ENCODE measurements at places on chromosomes 1 and 21. TPM values are rescaled to one million over a fixed set of nuclear protein-coding genes. Genes with fewer than 3 reads are reported as not detected.
A peak's percentile ranks its signal among the peaks of the same experiment; 100 is the strongest.

DNA sequence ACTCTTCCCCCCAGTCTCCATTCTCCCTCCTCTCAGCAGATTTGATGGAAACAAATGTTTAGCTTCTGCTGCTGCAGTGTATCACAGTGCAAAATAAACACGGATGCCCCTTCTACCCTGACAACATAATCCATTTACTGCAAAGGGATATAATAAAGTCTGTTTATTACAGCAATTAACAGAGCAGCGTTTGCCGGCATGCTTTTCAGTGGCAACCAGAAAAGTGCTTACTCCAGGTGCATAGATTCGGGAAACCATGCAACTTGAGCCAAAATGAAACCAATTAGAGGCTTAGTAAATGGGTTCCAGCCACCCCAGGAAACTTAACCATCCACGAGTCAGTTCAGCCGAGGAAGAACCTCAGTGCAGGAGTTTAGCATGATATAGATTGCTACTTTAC is 12.9 kb upstream of the LEMD1 start:
- DNase-seq, result no peak

- no peak for DNase-seq
Measured at GRCh38 chr1:35316264-35316663, 47.8 kb downstream of the ZMYM4 start.

GRCh38 chr1:151002611-151003010 is 4.1 kb downstream of the MINDY1 start:
- no peak for DNase-seq

DNA sequence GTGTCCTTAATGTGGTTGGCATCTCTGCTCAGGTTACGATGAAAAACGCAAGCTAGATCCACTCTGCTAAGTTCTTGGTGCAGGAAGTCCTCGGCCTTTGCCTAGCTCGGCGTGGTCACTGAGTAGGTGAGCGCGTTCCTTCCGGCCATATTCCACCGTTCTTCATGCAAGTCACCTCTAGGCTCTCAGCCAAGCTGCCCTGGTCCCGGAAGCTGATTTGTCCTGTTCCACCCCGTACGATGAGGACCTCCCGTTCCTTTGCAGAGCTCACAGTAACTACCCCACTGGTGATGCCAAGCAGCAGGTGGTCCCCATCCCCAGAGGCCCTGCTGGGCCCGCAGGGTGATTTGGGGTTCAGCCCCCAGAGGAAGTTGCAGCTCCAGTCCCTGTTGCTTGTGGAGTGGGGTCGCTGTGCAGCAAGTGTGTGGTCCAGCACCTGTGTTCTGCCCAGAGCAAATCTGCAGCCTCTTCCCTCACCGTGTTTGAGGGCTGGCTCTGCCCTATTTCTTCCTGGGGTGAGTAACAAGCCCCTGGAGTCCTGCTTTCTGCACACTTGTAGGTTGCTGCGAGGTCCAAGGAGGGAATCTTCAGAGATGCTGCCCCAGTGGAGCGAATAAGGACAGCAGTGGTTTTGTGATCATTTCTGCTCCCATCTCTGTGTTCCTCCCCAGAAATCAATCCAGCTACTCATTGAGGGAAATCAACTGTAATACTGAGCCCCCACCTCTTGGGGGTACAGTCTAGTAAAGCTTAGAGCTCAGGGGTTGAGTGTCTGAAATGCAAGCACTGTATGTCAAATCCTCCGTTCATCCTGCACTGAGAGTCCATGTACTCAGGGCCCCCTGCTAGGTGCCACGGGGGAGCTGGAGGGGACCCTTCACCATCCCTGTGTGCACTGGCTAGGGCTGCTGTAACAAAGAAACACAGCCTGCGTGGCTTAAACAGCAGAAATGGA is 2.3 kb downstream of the UMODL1 start:
- DNase-seq, result no peak

- no peak for DNase-seq
Measured at GRCh38 chr1:36359911-36360550, 25.7 kb downstream of the STK40 start.

- no peak for DNase-seq
Measured at GRCh38 chr1:198540580-198540979, at the start of gene ATP6V1G3. Gene ATP6V1G3, minus strand, starts transcription at chr1:198540680. Its CDS starts 30 bp downstream, at chr1:198540650.

The DNAJC6 gene
- 3.7 TPM for total RNA-seq

DNA sequence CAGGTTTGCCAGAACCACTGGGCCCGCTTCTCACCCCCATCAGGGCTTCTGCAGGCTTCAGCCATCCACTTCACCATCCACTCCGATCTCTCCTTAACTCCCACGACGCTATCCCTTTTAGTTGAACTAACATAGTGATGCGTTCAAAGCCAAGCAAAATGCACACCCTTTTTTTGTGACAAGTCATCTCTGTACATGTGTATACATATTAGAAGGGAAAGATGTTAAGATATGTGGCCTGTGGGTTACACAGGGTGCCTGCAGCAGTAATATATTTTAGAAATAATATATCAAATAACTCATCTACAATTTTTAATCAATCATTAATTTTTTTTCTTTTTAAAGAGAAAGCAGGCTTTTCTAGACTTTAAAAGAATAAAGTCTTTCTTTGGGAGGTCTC is 114.6 kb downstream of the NBPF12 start:
- DNase-seq, result no peak

GRCh38 chr1:240093120-240093961 is 1.7 kb downstream of the FMN2 start:
- DNase-seq, result no peak

DNA sequence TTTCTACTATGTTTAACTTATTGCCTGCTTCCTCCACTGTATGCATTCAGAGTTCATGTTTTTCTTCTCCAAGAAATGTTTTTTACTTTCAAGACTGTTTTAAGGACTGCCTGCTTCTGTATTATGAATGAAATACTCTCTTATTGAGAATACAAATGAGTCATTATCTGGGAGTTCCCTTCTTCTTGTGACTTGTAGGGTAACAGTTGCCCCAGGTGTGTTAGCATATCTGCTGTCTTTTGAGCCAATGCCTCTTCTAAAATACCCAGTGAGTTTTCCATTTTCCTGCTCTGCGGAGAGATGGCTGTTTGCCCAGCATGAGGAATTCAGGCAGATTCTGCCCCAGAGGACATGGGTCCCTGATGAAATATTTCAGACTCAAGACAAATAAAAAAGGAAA is 34.1 kb upstream of the ST6GALNAC5 start:
- DNase-seq, result no peak

GRCh38 chr1:200891774-200892157 is 2.9 kb upstream of the INAVA start:
- no peak for DNase-seq

GRCh38 chr1:202501281-202501680 is 152.8 kb downstream of the PPP1R12B start:
- no peak for DNase-seq

- no peak for DNase-seq
Measured at GRCh38 chr1:8364528-8365442, 46.9 kb downstream of the SLC45A1 start.

GRCh38 chr1:29513357-29513756 is 277.0 kb downstream of the PTPRU start:
- DNase-seq, result no peak

The SLC45A3 gene
- 5.3 TPM for total RNA-seq

GRCh38 chr1:231359113-231359512 is 21.0 kb downstream of the SPRTN start:
- DNase-seq, result no peak

- no peak for DNase-seq
Measured at GRCh38 chr1:222769971-222770620, 33.1 kb downstream of the FAM177B start.

DNA sequence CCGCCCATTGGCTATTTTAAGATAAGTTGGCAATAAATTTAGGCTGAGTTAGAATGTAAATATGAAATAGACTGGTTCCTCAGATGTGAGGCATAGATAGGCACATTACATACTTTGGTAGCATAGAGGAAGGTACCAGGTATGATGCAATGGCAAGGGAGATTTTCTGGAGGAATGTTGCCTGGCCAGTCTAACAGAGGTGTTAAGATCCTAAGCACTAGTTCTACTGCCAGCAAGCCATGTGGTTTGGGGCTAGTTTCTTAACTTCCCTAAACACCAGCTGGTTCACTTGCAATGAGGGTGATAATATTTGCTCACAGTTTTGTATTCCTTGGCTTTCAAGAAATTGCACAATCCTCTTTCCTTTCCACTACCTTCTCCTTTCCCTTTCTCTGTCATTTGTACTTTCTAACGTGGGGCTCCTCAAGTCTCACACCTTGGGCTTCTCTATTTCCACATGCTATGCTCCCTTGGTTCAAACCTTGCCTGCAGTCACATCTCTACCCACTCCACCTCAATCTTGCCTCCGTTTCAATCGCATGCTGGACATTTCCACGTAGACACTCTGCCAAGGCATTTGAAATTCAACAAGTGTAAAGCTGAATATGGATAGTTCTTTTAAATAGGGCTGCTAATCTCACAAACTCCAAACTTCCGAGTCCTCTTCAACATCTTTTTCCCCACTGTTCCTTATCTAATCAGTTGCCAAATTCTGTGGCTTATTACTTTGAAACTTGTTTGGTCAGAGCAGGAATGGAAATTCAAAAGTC is 4.7 kb upstream of the CD55 start:
- DNase-seq, result no peak

DNA sequence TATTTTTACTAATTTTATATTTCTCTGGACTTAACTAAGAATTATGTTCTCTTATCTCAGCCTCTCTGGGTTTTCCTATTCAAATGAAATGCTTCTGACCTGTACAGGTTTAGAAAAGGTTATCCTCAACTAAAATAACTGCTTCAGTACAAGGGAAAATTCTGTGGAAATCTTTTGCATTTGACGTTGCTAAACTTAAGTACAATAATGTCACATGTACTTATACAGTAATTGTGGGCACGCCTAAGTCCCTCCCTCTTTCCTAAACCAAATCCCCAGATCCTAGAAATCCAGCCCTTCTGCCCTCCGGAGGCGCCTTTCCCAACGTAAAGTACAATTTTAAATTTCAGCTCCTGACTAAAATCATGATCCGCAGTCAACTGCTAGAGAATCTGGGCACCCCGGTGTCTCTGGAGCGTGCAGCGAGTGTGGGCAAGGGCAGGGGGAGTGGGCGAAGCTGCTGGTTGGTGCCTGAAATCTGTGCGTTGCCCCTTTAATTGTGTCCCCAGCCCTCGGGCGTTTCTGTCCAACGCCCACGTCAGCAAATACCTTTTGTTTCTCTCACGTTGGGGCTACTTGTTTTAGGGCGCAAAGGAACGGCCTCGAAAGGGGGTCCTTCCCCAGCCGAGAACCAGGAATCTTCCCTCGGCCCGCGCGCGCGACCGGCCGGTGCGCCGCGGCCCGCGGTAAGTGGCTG is at the start of gene ZBTB8A:
Gene ZBTB8A, plus strand, starts transcription at position 541 of the 697 bp plus-strand sequence. CDS start 53,505 bp downstream, outside the sequence.
- peak; percentile 2 for DNase-seq

DNA sequence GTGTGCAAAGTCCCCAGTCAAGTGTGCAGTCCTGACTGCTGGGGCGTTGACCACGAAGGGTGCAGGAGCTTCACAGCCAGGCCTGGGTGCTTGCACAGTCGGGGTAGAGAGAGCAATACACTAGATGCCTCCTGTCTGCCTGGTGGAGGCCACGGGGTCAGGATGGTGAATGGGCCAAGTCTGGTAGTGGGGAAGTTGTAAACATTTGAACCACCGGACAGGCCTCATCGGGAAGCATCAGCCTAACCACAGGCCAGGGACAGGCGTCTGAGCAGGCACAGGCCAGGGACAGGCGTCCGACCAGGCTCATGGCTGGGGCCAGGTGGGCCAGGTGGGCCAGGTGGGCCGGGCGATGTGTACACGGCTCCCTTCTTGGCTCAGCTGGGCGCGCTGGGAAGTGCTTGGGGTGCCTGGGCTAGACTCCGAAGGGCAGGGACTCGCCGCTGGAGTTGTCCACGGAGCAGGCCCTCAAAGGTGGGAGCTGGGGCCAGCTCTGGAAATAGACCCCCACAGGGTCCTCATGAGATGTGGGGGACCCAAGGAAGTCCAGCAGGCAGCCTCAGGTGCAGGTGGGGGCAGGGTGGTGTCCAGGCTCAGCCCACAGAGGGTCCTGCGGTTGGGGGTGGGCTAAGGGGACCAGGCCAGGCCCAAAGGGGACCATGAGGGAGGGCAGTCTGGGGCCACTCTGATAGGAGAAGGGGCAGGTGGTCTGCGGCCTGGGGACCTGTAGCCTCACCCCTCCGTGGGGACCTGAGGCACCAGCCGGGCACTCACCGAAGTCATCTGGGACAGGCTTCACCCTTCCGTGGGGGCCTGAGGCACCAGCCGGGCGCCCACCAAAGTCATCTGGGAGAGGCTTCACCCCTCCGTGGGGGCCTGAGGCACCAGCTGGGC is 15.0 kb downstream of the COL6A1 start:
- DNase-seq, result no peak

The TRIM67 gene
- not detected for total RNA-seq

The SPRR2A gene
- not detected for total RNA-seq

The VN1R5 gene
- not detected for total RNA-seq

DNA sequence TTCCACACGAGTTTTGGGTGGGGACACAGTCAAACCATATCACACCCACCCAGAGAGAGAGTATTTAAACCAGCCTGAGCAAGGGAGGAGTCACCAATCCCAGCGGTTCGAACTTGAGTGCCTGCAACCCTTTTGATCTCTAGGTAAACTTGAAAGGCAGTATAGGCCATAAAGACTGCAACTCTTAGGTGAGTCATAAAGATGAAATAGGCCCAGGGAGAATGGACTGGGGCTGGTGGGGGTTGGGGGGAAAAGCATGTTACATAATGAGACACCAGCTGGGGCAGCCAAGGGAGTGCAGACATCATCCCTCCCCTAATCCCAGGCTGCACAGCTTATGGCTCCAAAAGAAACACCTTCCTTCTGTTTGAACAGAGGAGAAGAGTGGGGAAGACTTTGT is 99.8 kb upstream of the LHX8 start:
- DNase-seq, result no peak

DNA sequence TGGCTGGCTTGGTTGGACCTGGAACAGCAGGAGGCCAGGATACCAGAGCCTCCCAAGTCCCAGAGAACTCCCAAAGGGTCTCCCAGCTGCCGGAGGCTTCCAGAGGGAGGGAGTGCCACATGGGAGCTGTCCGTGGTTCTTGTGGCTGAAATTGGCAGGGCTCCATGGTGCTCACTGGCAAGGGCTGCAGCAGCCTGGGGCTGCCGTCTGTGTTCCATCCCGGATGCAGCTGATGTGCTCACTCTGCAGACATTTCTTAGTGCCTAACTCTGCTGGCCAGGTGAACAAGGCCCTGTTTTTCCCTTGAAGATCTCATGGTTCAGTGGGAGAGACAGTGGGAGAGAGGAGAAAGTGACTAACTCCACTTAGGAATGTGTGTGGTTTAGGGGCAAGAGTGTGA is 261.1 kb downstream of the CAMTA1 start:
- DNase-seq, result no peak

GRCh38 chr21:15437883-15438282 is 291.9 kb upstream of the USP25 start:
- DNase-seq, result no peak

GRCh38 chr1:37952738-37953137 is 5.9 kb upstream of the INPP5B start:
- DNase-seq, result no peak

Data from thoracic aorta (tissue), 2 donors.